Body of pancreas (tissue), 4 donors: ENCODE measurements at places on chromosomes 11 and 22.

GRCh38 chr11:65471447-65471891 is 27.4 kb upstream of the MALAT1 start:
- peak; percentile 86 for DNase-seq

GRCh38 chr11:78715639-78716311 is 141.1 kb upstream of the NARS2 start:
- DNase-seq, result peak; percentile 61

DNA sequence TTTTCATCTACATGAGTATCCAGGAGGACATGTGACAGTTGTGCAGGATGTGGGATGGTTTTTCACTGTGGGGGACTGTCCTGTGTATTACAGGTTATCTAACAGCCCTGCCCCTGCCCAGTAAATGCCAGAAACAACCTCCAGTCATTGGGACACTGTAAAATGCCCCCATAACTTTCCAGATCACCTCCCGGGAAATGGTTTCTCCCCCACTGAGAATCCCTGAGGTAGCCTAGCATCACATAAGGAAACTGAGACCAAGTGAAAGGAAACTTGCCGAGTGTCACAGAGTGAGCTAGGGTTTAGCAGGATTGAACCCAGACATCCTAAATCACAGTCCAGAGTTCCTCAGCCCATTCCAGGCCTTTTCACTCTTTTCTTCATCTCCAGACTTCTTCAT is 48.3 kb upstream of the SLC6A5 start:
- no peak for DNase-seq

- peak; percentile 48 for DNase-seq
Observed at GRCh38 chr11:35539781-35540281, 14.4 kb upstream of the PAMR1 start.

DNA sequence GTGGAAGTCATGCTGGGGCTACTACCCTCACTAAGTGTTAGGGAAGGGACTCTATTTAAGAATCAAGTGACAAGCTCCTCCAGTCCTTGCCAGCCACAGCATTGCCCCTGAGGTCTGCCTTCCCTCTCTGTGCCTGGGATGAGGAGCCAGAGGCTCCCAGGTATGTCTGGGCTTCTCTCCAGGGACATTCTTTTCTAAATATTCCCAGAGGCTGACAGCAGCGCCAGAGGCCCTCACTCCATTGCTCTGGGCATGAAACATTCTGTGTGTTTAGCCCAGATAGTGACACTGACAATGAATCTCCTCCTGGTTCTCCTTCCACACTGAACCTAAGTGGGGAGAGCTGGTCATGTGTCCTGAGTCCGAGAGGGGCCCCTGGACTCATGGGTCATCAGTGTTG is 2.2 kb downstream of the OR51E1 start:
- no peak for DNase-seq

DNA sequence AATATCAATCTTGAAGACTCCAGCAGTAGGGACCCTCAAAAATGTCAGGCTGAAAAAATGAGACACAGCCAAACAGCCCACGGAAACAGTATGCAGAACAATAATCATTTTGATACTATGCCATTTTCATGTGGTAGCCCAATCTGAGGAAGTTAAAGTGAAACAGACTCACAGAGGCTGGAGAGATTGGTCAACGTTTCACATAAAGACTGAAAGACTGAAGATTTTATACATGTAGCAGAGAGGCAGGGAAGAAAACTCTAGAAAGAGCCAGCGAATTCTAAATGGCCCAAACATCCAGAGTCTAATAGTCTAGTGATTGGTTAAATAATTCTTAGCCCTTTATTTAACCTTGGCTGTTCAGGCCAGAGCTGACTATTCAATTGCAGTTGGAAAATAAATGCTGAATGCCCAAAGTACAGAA is 49.4 kb downstream of the MAML2 start:
- no peak for DNase-seq

DNA sequence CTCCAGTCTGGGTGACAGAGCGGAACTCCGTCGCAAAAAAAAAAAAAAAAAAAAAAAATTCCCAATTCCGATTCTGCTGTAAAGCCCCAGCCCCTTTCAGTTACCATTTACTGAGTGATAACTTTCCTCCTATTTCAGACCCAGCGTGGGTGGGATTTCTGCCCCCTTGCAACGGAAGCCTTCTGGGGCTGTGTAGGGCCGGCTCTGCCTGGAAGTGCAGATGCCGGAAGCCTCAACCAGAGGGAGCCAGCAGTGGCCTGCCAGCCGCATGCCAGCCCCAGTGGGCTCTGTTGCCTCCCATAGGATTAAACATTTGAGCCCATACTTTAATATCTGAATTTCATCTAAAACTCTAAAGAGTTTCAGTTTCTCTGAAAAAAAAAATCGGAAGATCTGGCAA is 60.0 kb upstream of the NUP50 start:
- no peak for DNase-seq

GRCh38 chr11:61362542-61362875 is 335 bp downstream of the TMEM138 start:
- no peak for DNase-seq

DNA sequence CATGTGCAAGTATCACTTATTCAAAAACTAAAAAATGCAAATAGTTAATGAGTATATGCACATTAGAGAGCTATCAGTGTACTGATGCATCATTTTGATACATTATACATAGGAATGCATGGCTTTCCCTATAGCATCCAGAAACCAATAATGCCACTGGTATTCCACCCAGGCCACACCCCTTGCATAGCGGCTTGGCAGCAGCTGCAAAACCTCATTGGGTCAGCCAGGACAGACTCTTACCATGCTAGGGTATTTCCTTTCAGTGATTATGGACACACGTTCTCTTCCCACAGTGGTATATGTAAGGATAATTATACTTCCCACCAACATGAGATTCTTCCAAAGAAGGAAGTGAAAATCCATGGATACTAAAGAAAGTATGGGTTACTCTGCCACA is 145.9 kb upstream of the PITPNB start:
- no peak for DNase-seq

GRCh38 chr11:125088576-125089455 is 22.6 kb downstream of the TMEM218 start:
- DNase-seq, result no peak

DNA sequence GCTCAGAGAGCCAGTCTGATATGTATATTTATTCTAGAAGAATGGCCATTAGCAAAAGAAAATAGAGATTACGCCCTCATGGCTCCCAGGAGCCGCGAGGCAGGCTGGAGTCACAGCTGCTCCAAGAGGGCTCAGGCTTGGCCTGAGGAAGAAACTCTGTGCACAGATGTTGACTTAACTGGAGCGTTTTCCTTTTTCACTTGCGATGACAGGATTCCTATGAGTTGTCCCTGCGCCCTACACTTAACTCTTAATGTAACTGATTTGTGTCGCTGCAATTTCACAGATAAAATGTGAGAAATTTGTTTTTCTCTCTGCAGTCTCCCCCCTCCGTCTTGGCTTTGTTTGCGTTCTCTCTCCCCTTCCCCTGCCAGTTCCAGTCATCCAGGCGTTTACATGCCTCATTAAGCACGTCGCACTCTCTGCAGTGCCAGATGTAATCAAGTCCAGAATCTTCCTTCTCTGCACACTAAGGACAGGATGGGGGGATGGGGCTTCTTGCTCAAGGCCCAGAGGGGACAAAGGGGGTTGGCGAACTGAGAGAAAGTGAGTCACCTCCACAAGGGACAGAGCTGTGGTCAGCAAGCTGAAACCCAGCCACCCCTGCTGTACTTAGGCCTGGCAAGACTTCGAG is 1060.1 kb downstream of the NTM start:
- no peak for DNase-seq

DNA sequence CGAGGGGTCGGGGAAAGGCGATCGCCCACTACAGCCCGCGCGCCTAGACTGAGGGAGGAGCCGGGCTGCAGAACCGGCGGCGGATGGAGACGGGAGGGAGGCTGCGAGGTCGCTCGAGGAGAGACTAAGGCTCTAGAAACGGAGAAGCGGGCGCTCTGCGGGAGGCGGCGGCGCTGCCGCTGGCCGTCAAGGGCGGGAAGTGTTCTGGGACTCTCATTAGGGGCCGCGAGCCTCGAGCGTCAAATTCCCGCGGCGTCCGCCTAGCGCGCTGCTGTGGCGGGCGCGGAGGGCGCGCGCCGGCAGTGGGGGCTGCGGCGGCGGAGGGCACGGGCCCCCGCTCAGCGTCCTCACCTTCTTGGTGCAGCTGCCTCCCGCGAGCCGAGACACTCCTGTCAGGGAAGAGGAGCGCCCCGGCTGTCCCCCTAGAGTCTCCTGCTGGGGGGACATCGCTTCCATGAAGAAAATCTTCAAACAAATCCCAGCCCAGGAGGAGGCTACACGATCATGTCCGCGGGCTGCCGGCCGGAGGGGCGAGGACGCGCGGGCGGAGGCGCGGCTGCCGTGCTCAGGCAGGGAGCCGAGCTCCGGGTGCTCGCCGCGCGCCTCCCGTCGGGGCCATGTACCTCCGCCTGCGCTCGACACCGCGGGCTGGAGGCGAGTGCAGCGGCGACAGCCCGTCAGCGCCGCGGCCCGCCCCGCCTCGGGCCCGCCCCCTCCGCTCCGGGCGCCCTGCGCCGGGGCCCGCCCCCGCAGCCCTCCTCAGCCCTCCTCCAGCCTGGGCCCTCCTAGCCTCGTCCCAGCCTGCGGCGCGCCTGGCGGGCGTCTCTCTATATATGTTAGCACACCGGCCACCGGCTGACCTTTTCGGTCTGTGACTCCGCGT is at the start of gene ARHGAP20:
TSS of gene ARHGAP20 (minus strand) at position 662 of the 883 bp plus-strand sequence. CDS start at position 456, 206 bp downstream.
- DNase-seq, result peak; percentile 52

GRCh38 chr11:36388951-36389350 is 92.9 kb downstream of the PRR5L start:
- no peak for DNase-seq

GRCh38 chr11:96095884-96096303 is 172.0 kb upstream of the MTMR2 start:
- peak; percentile 49 for DNase-seq
